T-helper 2 cell (primary cell): ENCODE measurements at places on chromosomes 7 and 10.

DNA sequence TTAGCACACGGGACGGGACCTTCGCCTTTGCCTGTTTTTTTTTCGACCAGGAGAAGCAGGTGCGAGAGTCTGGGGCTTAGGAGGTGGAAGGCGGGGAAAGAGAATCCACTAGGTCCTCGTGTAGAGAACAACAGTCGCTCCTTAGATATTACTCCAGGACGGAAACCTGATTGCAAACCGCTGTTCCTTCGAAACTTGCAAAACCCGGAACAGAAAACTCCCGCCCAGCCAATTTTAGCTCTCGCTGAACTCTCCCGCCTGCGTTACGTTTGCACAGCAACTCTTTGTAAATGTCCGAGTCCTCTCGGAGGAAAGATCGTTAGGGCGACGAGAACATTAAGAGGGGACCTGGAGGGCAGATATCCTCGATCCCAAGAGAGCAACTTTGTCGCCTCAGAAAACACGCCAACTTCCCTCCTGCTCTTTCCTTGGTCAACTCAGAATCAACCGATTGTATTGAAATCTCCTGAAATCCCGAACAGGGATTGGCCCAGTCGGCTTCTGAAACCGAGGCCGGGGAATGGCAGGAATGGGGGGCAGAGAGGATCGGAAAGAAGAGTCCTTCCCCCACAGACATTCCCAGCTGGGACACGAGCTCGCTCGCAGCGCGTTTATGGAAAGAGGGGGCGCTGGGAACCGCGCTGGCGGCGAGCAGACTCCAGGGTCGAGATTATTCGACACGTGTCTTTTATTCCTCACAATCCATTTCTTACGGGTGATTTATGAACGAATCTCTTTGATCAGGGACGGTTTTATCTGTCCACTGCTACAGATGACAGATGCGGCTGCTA lies 9.9 kb downstream of the TWIST1 start:
- DNase-seq, result no peak

GRCh38 chr7:2637505-2638223 lies 5.9 kb downstream of the TTYH3 start:
- DNase-seq, result no peak

DNA sequence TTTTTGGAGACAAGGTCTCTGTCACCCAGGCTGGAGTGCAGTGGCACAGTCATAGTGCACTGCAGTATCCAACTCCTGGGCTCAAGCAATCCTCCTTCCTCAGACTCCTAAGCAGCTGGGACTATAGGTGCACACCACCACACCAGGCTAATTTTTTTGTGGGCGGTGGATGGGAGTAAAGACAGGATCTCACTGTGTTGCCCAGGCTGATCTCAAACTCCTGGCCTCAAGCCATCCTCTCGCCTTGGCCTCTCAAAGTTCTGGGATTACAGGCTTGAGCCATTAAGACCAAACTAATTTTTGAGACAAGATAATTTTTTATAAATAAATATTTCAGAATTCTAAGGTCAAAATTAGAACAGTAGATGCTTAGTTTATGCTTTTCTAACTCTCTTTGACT lies 80.8 kb upstream of the CAPZA2 start:
- DNase-seq, result no peak

- DNase-seq, result no peak
Observed at GRCh38 chr7:41149576-41149975, 553.3 kb downstream of the INHBA start.

DNA sequence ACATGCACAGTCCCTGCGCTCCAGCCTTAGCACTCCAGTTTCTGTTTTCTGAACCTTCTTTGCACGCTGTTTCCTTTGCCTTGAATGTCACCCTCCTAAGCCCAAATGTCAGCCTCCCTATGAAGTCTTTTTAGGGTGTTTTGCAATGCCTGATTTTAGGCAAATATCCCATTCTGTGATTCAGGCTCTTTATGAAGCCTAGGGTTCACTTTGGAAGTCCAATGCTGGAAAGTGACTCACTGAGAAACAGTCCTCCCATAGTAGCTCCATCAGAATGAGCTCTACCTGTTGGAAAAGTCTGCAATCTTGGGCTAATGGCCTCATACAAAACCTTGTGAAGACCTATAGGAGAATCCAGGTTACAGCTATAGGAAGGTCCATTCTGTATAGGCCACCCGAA lies 5.3 kb downstream of the LAMB4 start:
- DNase-seq, result no peak

DNA sequence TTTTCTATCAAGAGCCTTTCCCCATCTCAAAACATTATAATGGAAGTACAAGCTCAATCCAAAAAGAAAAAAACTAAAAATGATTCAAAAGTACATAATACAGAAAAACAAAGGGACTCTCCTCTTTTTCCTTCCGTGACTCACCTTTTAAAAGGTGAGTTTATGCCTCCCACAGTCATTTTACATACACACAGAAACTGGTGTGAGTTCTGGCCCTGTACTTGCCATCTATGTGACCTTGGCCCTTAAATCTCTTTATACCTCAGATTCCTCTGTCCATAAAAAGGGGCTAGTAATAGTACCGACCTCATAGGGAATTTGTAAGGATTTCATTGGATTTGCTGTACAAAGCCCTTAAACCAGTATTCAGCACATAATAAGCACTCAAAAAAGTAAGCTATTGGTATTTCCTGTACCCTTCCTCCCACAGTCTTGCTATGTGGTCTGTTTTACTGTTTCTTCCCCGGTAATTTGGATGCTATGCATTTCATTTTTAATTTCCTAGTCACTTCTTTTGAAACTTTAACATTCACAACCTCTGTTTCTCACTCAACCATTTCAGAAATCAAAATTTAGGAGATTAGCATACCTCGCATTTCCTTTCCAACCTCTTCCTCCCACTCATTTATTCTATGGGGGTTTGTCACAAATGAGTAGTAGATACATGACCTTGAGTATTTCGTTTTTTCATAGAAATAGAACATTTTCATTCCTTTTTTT lies 39.0 kb downstream of the STK17A start:
- DNase-seq, result no peak

DNA sequence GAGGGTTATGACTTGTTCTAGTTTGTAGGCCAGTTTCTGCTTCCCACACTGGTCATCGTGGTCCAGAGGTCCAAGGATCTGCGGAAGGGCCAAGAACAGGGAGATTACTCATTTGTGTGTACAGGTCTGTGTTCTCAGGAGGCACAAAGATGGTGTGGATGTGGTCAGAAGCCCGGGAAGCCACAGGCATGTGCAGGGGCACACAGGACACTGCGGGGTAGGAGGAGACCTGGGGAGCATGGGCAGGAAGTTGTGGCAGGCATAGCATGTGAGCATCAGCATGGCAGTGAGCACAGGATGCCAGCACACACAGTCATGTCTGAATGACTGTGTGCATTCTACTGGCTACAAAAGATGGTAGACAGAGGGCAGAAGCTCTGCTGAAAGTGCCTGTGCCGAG lies 445.8 kb downstream of the PLXNA4 start:
- no peak for DNase-seq

DNA sequence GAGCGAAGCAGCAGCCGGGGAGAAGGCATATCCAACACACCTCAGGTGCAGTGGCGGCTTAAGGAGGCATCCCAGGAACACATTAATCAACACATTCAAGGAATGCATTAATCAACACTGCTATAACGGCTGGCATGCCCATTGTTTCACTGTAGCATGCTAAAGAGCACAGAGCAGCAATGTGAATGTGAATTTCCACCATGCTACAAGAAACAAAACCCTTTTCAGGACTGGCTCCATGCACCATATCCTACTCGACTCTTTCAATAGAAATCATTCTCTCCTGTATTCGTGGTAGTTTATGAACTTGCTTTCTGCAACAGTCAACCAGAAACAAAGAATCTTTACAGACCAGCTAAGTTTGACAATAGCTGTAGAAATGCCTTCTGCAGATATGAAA lies 149.0 kb downstream of the NRCAM start:
- no peak for DNase-seq

DNA sequence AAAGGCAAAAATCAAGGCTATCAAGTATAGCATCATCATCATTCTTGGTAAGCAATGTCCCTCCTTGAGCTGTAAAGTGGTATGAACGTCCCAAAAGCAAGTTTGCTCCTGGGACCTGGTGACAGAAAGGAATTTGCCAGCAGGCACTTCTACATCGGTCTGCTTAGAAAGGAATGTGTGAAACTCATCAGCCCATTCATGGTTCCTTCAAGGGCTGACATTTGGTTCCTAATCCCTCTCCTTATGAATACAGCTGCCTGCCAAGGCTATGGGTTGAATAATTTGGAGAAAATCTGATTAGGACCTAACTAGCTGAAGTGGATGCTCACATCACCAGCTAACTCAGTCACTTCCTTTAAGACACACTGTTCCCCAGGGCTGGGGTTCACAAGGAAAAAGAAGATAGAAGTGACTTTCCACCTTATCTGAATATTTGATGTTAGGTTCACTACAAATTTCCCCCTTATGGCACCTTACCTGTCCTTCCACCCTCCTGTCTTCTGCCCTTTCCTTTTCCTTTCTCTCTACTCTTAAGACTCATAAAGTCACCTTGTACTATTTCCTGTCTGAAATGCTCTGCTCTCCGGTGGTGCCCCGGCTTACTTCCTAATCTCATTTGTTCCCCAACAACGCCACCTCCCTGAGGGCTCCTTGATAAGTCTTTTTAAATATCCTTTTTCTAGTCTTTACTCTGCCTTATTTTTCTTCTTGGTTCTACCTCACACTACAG lies 187.1 kb downstream of the NPSR1 start:
- no peak for DNase-seq

DNA sequence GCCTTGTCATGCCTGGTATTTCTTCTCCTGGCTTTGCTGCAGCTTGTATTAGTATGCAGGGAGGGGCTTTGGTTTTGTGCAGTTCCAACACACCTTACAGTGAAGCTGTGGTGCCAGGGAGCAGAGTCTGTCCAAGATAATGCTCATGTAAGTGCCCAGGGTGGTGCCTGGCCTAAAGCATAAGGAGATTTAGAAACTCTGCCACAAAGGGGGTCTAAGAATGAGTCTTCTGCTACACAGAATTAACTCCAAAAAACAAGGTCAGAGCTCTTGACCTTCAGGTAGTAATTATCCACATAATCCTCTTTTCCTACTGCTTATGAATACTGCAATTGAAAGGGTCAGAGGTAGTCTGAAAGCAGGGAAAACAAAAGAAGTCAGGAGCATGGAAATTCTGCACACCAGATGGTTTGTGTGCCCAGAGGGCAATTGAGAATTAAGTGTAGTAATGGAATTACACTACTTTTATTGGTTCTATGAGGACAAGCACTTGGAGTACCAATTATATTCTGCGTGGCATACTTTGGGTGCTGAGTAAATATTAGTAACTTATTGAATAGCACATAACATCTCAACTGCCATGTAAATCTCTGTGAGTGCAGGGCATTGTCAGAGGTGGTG lies 121.5 kb downstream of the KAT6B start:
- no peak for DNase-seq

DNA sequence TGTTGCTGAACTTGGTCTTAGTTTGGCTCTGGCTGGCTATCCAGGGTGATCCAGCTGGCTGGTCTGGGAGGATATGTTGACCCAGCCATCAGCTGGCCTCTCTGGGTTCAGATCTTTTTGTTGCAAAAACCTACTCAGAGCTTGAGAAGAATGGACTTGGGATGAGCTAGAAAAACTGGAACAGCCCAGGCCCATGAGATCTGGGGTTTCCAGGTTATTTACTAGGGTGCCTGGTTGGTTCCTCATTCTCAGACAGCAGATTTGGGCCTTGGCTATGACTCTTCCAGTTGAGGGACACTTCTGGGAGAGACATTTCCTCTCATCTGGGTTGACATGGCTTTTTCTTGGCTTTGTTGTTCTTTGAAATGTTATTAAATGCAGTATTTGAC lies 116.6 kb downstream of the ADCY1 start:
- DNase-seq, result no peak
